ENCODE measurements at places on chromosomes 4 and X.

GRCh38 chr4:23747281-23747735 lies 142.5 kb downstream of the PPARGC1A start:
- DNase-seq: no peak

- DNase-seq: no peak
Measured at GRCh38 chrX:136941396-136942337, 61.1 kb upstream of the RBMX start.

DNA sequence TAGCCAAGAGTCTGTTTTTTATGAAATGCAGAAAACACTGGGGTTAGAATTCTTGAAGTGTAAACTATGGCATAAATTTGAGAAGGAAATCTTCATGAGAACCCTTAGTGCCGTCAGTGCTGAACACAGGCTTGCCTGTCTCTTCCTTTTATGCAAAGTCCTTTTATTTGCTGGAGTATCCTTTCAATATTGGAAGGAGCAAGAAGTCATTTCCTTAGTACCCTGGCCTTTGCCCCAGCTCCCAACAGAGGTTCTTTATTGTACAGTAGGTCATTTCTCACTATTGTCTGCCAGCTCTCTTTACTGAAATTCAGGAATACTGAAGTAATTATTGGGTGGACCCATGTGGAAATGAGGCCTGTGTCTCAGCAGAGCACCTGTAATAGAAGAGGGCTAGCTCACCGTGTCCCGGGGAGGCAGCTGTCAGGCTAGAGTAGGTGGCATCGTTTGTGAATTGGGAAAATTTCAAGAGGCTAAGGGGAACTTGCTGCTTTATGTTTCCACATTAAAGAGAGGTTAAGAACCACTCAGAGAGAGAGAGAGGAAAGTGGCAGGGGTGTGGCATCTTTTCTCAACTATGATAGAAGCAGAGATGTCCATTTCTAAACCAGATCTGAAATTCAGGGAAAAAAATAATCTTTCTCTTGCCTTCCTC lies 8.7 kb downstream of the FHDC1 start:
- no peak for DNase-seq

- DNase-seq: no peak
Measured at GRCh38 chrX:17595456-17596035, 141.7 kb upstream of the SCML1 start.

- no peak for DNase-seq
Measured at GRCh38 chr4:117331817-117332216, 246.4 kb upstream of the TRAM1L1 start.

DNA sequence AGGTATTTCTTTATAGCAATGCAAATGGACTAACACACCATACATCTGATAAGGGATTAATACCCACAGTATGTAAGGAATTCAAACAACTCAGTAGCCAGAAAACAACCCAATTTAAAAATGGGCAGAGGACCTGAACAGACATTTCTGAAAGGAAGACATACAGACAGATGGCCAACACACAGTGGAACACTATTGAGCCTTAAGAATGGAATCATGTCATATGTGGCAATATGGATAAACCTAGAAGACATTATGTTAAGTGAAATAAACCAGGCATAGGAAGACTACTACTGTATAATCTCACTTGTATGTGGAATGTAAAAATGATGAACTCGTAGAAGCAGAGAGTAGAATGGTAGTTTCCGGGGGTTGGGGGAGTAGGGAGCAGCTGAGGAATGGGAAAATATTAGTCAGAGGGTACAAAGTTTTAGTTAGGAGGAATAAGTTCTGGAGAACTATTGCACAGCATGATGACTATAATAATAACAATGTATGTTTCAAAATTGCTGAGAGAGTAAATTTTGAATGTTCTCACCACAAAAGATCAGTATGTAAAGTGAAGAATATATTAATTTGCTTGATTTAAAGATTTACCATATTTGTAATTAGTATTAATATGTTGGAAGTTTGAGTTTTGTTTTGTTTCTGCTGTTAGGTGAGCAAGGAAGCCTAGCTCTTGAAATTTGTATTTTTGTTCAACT lies 25.2 kb downstream of the WDR44 start:
- no peak for DNase-seq

- DNase-seq: no peak
Measured at GRCh38 chr4:124964251-124964650, 251.7 kb upstream of the ANKRD50 start.

DNA sequence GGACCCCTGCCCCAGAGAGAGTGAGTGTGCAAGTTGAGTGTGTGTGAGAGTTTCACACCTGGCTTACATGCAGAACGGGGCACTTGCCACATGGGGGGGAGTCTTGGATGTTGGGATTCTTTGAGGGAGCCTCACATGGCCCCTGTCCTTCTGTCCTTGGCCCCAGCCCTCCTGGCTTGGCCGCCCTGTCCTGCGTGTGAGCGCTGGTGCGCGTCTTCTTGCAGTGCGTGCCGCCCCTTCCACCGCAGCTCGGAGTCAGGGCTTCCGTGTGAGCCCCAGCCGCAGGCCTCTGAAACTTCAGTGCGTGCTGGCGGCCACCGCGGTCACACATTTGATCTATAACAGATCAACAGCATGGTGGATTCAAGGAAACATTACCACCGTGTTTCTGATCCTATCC lies 30.1 kb upstream of the HGFAC start:
- no peak for DNase-seq

GRCh38 chr4:99457270-99457669 lies 22.1 kb upstream of the ADH7 start:
- DNase-seq: no peak

DNA sequence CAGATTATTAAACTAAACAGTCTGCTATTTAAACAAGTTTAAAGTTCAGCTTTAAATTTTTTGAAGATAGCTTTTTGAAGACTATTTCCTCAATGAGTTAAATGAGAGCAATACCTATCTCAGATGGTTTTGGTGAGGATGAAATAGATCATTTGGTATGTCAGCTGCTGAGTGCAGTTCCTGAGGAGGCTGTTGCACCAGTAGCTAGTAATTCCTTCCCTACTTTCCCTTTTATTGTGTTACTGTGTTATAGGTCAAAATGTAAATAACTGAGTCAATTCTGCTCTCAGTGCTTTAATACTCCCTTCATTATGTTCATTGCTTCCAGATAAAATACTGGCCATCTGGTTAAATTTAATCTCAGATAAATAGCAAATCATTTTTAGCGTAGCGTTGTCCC lies 48.6 kb downstream of the BMPR1B start:
- no peak for DNase-seq

DNA sequence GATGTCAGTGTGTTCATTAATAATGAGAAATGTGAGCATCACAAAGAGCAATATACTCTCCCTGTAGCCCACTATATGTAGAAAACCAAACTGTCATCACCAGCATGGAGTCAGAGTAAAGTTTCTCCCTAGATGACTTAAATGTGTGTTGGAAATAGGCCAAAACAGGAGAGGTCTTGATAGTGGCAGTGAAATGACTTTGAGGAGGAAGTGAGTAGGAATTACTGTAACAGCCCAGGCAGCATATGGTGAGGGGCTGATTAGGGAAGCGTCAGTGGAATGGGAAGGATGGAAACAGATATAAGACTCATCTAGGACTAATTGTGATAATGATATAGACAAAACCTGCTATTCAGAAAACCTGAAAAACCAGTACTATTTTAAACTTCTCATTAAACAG lies 83.9 kb downstream of the ATXN3L start:
- no peak for DNase-seq

- DNase-seq: no peak
Measured at GRCh38 chrX:41530085-41530484, 82.9 kb downstream of the NYX start.

- DNase-seq: no peak
Measured at GRCh38 chrX:85627363-85627762, 247.9 kb upstream of the POF1B start.

GRCh38 chrX:43016021-43016420 lies 238.1 kb upstream of the PPP1R2C start:
- DNase-seq: no peak

GRCh38 chrX:15848576-15848975 lies 6.0 kb downstream of the AP1S2 start:
- DNase-seq: no peak

- no peak for DNase-seq
Measured at GRCh38 chr4:94500685-94501084, 48.9 kb downstream of the PDLIM5 start.

- DNase-seq: no peak
Measured at GRCh38 chr4:118797558-118798142, 38.3 kb downstream of the SEC24D start.

- no peak for DNase-seq
Measured at GRCh38 chrX:151153667-151154066, 22.7 kb upstream of the GPR50 start.

DNA sequence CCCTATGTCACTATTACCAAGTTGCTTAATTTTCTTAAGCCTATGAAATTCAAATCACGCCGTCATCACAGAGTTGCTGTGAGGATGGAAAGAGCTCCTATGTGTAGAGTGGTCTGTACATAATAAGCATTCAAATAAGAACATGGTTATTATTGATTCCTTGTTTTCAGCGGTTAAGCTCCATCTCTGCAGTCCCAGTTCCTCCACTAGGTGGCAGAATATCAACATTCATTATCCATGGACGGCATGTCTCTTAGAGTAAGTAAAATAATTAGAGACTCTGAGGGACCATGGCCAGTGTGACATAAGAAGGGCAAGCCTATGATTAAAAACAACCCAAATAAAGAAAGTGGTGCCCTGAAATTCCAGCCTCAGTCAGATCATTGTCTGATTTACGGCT lies 132.5 kb upstream of the NHS start:
- DNase-seq: no peak

GRCh38 chrX:123607806-123608205 lies 125.0 kb downstream of the THOC2 start:
- DNase-seq: no peak

GRCh38 chrX:53116101-53116500 lies 22.2 kb downstream of the KANTR start:
- no peak for DNase-seq

DNA sequence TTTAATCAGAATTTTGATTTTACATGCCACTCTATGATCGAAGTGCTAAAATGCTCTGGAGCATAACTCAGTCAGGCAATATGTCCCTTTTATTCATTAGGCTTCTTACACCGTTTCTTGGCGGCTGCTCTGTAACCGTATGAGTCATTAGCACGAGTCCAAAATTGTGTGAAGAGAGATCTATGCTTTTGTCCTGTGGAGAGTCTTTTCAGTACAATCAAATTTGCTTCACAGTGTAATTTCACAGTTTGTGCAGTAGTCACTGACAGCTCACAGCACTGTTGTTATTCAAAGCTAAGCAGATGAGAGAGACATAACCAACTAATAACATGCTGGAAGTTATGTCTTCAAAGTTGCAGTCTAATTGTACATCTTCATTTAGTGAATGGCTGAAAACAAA lies 167.8 kb downstream of the PCDH10 start:
- DNase-seq: no peak

GRCh38 chr4:23814587-23814986 lies 75.3 kb downstream of the PPARGC1A start:
- no peak for DNase-seq

DNA sequence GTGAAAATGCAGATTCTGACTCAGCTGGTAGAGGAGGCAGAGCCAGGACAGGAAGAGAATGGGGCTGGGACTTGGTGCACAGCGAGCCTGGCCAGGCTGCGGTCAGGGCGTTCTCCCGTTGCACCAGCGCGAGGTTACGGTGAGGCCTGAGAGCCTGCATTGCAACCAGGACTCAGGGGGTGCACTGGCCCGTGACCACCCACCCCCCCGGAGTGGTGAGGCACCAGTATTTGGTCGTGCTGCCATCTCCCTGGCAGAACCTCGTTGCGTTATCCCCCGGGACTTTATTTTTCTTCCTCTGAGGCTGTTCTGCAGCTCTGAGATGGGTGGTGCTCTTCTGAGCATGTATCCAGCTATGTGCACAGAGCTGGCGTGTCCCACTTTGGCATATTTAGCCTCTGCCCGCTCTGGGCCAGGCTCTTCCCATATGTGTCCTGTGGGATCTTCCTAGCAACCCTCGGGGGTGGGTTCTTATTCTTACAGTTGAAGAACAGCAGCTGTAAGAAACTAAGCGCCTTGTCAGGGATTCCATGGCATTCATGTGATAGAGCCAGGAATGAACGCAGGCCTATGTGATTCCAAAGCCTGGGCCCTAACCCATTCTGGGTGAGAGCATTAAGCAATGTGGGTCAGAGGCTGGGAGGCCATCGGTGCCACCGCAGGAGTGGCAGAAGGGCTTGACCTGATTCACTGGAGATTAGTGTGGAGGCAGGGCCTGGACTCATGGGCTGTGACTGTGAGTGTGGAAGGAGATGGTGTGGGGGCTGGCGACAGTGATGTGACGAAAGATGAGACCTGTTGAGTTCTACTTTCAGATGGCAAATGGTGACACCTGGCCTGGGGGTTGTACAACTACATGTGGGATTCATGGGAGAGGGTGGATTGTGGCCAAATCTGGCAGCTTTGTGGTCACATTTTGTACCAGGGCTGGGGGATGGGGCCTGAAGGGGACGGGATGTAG lies 3.1 kb downstream of the TADA2B start:
- DNase-seq: no peak

DNA sequence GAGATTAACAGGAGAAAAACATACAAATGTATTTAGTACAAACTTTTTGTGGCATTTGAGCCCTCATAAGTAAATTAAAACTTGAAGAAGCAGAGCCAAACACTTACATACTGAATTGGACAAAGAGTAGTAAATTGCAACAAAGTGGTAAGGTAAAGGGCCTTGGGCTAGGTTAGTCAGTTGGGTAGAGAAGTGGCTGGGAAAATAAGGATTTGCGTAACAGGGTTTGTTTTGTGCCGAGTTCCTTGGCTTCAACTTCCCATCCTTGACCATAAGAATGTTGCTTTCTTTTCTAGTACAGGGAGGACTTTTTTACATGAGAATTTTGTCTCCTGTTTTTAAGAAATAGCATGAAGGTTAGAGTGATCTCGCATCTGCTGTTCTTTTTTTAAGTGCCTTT lies 33.3 kb upstream of the DSPP start:
- DNase-seq: no peak

GRCh38 chr4:152189451-152190179 lies 346.3 kb downstream of the FBXW7 start:
- no peak for DNase-seq

GRCh38 chrX:7987160-7988012 lies 60.2 kb upstream of the PNPLA4 start:
- DNase-seq: no peak

GRCh38 chrX:153736071-153736820 lies 11.6 kb downstream of the ABCD1 start:
- DNase-seq: no peak

GRCh38 chr4:3880615-3881120 lies 114.5 kb downstream of the ADRA2C start:
- no peak for DNase-seq

GRCh38 chr4:41866799-41867677 lies 68.2 kb upstream of the TMEM33 start:
- DNase-seq: no peak

GRCh38 chr4:83217721-83218522 lies 66.7 kb downstream of the COQ2 start:
- DNase-seq: no peak

- no peak for DNase-seq
Measured at GRCh38 chr4:141047228-141047884, 85.9 kb downstream of the RNF150 start.

- DNase-seq: no peak
Measured at GRCh38 chr4:24116107-24116506, 226.3 kb upstream of the PPARGC1A start.

- no peak for DNase-seq
Measured at GRCh38 chr4:6987588-6987961, 55.6 kb upstream of the TADA2B start.

GRCh38 chr4:101104312-101105052 lies 242.8 kb downstream of the PPP3CA start:
- no peak for DNase-seq

- DNase-seq: no peak
Measured at GRCh38 chr4:76155979-76156378, 7.8 kb upstream of the NUP54 start.

All from cerebellar nuclear complex (tissue), 1 donor.